CD4-positive, alpha-beta T cell (primary cell): ENCODE measurements at places on chromosomes 3 and 15. TPM values are rescaled to one million over a fixed set of nuclear protein-coding genes. Genes with fewer than 3 reads are reported as not detected.

The CCDC33 gene
- total RNA-seq: not detected

The C3orf49 gene
- not detected for total RNA-seq

The SENP5 gene
- 64.7 TPM for total RNA-seq

The FEZF2 gene
- not detected for total RNA-seq

The MEF2A gene
- total RNA-seq: 24.9 TPM

The CYP1A1 gene
- not detected for total RNA-seq

The GHSR gene
- total RNA-seq: not detected

The ALDH1A2 gene
- not detected for total RNA-seq

The CACNA1D gene
- not detected for total RNA-seq

The BUB1B gene
- 1.4 TPM for total RNA-seq

The OR4M2 gene
- not detected for total RNA-seq

The BFSP2 gene
- not detected for total RNA-seq

The CXCR6 gene
- 2.0 TPM for total RNA-seq

The TM4SF4 gene
- total RNA-seq: not detected

The DAZL gene
- total RNA-seq: not detected

The ANKUB1 gene
- not detected for total RNA-seq

The GRM2 gene
- total RNA-seq: 4.2 TPM

The C3orf52 gene
- 2.7 TPM for total RNA-seq

The SPSB4 gene
- total RNA-seq: not detected

The CPN2 gene
- not detected for total RNA-seq

The EAF2 gene
- total RNA-seq: 4.4 TPM

The STRC gene
- 2.1 TPM for total RNA-seq

The RLBP1 gene
- not detected for total RNA-seq

The VPS13C gene
- total RNA-seq: 73.2 TPM

The DUOXA2 gene
- total RNA-seq: not detected

The DCBLD2 gene
- total RNA-seq: 2.5 TPM

The TNFSF10 gene
- total RNA-seq: 9.2 TPM

The SPTBN5 gene
- total RNA-seq: 2.3 TPM

The UCN2 gene
- not detected for total RNA-seq

The CPA3 gene
- total RNA-seq: not detected

The ERICH6 gene
- not detected for total RNA-seq

The NR2E3 gene
- not detected for total RNA-seq

The DUOX1 gene
- total RNA-seq: 0.17 TPM

The RTP1 gene
- total RNA-seq: not detected

The KCNH8 gene
- not detected for total RNA-seq

The EPHA3 gene
- not detected for total RNA-seq

The ITPR1 gene
- 57.6 TPM for total RNA-seq

The CORO2B gene
- not detected for total RNA-seq
